KBM-7 (cell line): ENCODE measurements at places on chromosomes 3 and 15.

GRCh38 chr15:30072630-30073029 is 10.1 kb upstream of the GOLGA8J start:
- no peak for DNase-seq

GRCh38 chr3:43198301-43198700 is 88.0 kb upstream of the SNRK start:
- no peak for DNase-seq

GRCh38 chr15:74382004-74382816 is 14.8 kb upstream of the CYP11A1 start:
- DNase-seq, result peak; percentile 93

- no peak for DNase-seq
Observed at GRCh38 chr15:89093509-89093908, 5.3 kb downstream of the ABHD2 start.

DNA sequence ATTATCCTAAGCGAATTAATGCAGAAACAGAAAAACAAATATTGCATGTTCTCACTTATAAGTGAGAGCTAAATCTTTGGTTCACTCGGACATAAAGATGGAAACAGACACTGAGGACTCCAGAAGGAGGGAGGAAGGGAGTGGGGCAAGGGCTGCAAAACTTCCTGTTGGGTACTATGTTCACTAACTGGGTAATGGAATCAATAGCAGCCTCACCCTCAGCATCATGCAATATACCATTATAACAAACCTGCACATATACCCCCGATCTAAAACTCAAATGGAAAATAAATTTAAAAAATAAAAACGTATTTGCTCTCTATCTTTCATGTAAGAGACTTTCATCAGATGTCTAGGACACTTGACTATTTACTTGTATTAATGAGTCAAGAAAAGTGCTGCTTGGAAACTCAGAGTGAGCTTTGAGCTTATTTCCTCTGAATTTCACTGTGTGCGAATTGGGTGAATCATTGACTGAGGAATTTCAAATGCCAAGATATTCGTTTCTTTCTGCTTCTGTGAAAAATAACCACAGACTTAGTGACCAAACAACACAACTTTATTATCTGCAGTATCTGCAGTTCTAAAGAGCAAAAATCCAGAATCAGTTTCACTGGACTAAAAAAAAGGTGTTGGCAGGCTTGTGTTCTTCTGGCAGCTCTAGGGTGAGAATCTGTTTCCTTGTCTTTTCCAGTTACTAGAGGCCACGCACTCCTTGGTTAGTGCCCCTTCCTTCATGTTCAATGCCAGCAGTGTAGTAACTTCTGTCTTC is 18.4 kb downstream of the TM4SF18 start:
- DNase-seq, result no peak

GRCh38 chr15:71207141-71207540 is 91.9 kb downstream of the THSD4 start:
- no peak for DNase-seq

DNA sequence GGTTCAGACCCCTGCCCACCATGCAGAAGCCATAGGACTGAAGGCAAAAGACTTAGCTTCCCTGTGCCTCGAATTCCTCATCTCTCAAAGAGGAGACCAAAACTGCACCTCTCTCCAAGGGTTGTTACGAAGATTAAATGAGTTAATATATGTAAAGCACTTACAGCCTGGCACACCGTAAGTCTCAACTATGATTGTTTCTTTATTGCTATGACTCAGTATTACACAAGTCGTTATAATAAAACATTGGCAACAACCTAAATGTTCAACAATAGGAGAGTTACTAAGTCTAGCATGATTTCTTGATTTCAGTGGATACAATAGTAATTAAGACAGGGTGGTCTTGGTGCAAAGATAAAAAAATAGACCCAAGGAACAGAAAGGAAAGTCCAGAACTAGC is 19.6 kb upstream of the FGD5 start:
- DNase-seq, result no peak

DNA sequence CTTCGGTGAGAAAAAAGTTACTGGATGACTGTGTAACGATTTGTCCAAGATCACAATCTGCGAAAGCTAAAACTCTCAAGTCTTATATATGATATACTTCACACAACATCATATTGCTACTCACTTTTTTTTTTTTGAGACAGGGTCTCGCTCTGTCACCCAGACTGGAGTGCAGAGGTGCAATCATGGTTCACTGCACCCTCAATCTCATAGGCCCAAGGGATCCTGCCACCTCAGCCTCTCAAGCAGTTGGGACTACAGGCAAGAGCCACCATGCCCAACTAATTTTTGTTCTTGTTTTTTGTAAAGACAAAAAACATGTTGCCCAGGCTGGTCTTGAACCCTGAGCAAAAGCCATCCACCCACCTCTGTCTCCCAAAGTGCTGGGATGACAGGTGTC is 5.4 kb upstream of the ATP13A4 start:
- no peak for DNase-seq

- no peak for DNase-seq
Observed at GRCh38 chr3:178146406-178146831, 389.8 kb upstream of the KCNMB2 start.

DNA sequence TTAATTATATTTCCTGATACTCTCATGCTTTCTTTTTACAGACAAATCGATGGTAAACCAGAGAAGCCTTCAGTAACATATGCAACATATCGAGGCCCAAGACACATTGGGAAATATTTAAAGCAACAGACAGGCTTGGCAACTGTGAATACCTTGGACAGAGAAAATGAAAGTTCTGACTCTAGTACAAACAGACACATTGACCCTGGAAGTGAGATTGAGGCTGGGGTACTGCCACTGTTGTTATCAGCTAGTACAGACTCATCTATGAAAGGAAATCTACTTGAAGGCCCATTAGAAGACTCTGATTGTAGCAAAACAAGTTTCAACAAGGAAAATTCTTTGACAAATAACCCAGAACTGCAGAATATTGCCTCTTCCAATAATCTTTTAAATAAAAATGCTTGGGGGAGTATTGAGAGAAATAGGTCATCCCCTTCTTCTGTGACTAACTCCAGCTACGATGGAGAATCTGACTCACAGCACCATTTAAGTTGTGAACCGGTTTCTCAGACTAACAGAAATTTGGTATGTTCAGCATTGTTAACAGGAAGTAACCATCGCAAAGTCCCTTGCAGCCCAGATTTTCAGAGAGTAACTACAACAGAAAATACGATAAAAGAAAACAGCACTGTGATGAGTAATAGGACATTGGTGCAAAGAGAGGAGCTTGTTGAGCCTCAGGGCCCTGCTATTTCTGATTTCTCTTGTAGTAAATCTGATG is 50.2 kb downstream of the CRYBG3 start:
- no peak for DNase-seq

DNA sequence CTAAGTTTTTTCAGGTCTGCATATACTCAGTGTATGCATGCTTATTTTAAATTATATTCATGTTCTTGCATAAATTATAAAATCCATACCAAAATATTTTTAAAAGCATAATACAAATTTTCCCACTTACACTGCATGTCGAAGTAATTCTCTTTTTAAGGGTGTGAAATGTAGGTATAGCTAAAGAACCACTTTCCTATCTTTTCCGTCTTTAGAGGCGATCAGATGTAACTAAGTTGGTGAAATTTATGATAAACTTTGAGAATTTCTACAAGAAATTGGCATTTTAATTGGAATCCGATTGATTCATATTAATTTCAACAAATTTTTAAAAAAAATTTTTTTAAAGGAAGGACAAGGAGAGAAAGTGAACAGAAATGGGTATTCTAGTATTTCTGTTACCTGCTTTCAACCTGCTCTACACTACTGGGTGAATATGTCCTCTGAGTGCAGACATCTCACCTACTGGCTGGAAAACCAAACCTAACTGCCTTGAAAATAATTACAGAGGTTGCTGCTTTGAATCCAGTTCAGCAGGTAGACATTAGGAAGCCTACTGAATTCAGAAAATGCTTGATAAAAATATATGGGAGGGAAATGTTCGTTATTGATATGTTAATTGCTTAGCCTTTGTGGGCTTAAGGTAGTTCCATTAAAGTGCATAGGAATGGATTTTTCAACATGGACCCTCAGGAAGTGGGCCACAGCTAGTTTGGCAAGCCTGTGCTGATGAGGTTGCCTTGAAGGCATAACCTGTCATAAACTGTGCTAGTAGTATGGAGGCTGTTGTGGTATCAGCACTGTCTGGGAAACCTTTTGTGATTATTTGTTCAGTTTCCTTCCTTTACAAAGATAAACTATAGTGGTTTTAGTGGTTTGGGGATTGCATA is 5.1 kb downstream of the TRIM71 start:
- no peak for DNase-seq

GRCh38 chr3:12994357-12994606 is 78.9 kb downstream of the IQSEC1 start:
- DNase-seq, result no peak

- DNase-seq, result no peak
Observed at GRCh38 chr15:22778796-22779195, 7.6 kb upstream of the NIPA1 start.

DNA sequence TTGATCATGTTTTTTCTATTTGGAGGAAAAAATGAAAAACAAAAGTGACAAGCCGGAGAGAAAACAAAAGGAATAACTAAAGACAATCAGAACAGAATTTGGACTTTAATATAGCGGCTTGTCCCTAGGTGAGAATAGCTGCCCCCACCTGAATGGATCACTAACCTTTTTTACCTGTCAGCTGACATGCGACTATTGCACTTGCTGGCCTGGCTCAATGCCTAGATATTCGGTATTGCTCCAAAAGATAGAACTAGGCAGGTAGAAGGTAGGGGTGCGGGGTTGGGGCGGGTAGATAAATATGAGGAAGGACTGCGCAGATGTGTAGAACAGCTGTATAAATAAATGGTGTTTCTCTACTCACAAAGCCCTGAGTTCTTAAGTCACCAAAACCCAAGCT is 650 bp upstream of the MORC1 start:
- no peak for DNase-seq

DNA sequence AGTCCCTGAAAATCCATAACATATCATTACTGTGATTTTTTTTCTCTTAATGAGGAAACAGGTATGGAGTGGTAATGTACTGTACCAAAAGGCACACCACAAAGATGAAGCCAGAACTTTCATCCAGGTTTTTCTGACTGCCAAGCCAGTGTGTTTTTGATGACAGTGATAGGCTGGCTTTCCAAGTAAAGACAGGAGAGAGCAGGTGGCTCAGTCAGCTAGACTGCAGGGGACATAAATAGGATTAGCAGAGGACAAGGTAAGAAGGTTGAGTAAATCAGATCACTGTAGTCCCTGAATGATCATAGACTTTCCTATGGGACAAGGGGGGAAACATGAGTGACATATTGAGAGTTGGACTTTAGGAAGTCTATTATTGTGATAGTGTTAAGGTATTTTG is 127.9 kb downstream of the GADL1 start:
- DNase-seq, result no peak

- no peak for DNase-seq
Observed at GRCh38 chr3:28947751-28948150, 333.1 kb upstream of the RBMS3 start.

DNA sequence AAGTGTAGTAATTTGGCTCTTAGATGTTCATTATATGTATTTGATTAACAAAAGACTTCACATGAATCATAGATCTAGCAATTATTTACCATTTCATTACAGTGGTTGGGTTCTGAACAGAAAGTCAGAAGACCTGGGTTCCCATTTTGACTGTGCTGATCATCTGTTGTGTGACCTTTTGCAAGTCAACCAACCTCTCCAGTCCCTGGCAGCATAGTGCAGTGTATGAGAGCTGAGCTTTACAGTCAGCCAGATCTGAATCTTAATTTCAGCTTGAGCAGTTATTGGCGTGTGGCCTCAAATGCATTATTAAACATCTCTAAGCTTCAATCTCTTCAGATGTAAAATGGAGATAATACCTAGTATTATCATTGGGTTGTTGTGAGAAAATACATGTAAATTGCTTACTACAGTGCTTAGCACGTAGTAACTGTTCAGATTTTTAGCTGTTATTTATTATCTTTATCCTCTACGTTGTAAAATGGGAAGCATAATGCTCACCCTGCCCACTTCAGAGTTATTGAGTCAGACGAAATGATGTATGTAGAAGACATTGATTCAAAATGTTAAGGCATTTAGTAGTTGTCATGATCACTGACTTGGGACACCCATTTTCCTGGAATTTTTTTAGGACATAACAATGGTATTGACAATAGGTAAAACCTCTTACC is 104.0 kb downstream of the KLHL25 start:
- peak; percentile 69 for DNase-seq

GRCh38 chr15:69072906-69073305 is 58.4 kb downstream of the NOX5 start:
- DNase-seq, result no peak

GRCh38 chr3:15015456-15015855 is 49.7 kb downstream of the MRPS25 start:
- no peak for DNase-seq

GRCh38 chr3:159045279-159045885 is 243.5 kb downstream of the MFSD1 start:
- no peak for DNase-seq

- peak; percentile 60 for DNase-seq
Observed at GRCh38 chr15:81294516-81294880, 29.4 kb downstream of the STARD5 start.

DNA sequence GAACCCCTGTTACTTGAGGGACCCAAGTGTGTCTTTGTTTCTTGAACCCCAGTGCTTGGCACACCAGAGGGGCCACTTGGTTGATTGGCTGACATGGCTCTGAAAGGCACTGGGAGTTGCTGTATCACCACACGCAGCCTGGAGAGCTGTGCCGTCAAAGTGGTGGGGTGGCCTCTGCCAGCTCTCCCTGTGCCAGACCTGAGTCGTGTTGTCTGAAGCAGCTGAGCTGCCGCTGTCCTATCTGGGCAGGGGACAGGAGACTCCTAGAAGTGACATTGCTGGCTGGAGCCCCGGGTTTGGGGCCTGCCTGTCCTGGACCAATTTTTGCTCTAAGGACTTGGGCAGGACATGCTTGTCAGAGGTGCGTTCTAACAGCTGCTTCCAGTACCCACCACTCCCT is 5.5 kb upstream of the SNX22 start:
- no peak for DNase-seq

- no peak for DNase-seq
Observed at GRCh38 chr15:40555876-40556275, 9.0 kb downstream of the CCDC32 start.

- DNase-seq, result no peak
Observed at GRCh38 chr3:45607790-45608189, 13.2 kb downstream of the LIMD1 start.

DNA sequence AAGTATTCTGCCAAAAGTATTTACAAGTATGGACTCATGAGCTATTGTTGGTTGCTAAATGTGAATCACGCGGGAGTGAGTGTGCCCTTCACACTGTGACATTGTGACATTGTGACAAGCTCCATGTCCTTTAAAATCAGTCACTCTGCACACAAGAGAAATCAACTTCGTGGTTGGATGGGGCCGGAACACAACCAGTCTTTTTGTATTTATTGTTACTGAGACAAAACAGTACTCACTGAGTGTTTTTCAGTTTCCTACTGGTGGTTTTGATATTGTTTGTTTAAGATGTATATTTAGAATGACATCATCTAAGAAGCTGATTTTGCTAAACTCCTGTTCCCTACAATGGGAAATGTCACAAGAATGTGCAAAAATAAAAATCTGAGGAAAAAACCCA is 30.3 kb downstream of the SYNM start:
- no peak for DNase-seq
